Stimulated activated CD8-positive, alpha-beta memory T cell treated with anti-CD3 and anti-CD28 coated beads, Interleukin-4, amount 100 ng/mL, for 48 hours (primary cell): ENCODE measurements at places on chromosomes 1 and 21.
A peak's percentile ranks its signal among the peaks of the same experiment; 100 is the strongest.

- no peak for DNase-seq
Observed at GRCh38 chr1:48760857-48761256, 15.8 kb downstream of the BEND5 start.

GRCh38 chr1:47424336-47424982 lies 8.4 kb downstream of the FOXE3 start:
- no peak for DNase-seq

DNA sequence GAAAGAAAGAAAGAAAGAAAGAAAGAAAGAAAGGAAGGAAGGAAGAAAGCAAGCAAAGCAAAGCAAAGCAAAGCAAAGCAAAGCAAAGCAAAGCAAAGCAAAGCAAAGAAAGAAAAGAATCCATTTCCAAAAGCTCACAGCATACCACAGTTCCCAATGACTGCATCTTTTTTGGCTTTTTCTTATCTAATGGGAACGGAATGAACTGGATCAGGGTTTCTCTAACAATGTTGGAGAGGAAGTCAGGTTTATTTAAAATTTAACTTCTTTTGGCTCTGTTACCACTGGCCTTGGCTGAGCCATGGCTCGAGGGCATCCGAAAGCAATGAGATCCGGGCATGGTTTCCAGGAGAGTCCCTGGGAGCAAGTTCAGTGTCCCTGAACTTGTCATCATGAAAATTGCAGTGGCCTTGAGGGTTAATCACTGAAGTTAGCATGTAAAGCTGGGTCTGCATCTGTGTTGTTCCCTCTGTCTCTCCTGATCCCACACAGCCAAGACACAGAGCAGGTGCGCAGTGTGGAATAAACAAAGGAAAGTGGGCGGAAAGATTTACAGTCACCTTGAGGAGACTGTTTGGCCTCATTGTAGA lies 34.6 kb upstream of the CTPS1 start:
- no peak for DNase-seq

GRCh38 chr1:159964144-159964543 lies 10.1 kb upstream of the SLAMF9 start:
- DNase-seq: no peak

GRCh38 chr1:245645406-245645805 lies 490.6 kb downstream of the KIF26B start:
- DNase-seq: no peak

- no peak for DNase-seq
Observed at GRCh38 chr1:222896630-222897526, 82.0 kb downstream of the DISP1 start.

DNA sequence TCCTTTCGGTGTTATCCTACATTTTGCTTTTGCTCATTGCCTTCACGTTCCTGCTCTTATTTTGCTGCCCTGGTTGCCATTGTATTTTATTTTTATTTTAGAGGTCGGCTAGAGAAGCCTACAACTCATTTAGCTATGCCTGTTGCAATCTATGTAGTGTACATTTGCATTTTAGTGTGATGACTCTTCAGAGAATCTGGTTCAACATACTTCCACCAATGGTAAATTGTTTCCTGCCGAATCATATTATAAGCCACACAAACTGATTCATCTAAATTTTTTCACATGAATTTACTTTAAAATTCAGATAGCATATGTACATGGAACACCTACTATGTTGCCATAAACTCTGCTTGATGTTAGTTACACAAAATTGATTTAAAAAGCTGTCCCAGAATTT lies 1596.9 kb downstream of the PLA2G4A start:
- DNase-seq: no peak

DNA sequence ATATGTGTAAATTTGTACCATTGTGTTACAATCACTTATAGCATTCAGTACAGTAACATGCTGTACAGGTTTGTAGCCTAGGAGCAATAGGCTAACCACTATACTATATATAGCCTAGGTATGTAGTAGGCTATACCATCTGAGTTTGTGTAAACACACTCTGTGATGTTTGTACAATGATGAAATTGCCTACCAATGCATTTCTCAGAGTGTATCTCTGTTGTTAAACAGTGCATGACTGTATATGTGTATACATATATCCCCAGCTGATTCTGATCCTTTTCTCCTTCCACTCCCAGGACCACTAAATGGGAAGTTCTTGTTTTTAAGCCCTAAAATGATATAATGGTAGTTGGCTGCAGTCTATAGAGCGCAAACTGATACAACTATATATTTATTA lies 7.8 kb downstream of the GNPAT start:
- DNase-seq: no peak

- no peak for DNase-seq
Observed at GRCh38 chr1:244989813-244990212, 125.5 kb upstream of the HNRNPU start.

DNA sequence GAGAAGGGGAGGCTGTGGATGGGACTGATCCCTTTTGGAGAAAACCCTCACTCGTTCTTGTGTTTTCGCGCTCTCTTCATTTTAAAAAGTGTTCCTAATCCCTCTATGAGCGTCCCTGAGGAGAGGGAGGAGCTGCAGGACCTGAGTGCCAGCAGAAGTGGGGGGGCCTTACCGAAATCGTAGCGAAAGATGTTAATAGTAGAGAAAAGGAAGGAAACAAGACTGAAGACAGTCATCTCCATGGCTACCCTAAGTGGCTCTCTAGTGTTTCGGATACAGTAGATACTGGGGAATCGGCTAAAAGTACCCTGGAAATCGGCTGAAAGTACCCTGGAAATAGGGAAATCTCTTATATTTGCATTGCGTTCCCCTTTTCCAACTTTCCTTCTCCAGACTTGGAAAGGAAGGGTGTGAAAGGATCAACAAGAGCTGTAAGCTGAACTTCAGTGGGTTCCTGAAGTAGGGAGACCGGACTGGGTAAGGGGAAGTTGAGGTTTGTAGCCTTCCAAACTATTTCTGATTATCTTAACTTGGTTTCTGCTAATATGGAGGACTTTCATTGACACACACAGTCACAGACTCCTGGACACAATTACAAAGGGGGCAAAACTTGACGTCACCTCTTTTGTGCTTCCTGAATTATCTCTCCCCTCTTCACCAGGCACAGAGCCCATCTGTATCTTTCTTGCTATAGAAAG lies 486 bp upstream of the DSTYK start:
- no peak for DNase-seq

DNA sequence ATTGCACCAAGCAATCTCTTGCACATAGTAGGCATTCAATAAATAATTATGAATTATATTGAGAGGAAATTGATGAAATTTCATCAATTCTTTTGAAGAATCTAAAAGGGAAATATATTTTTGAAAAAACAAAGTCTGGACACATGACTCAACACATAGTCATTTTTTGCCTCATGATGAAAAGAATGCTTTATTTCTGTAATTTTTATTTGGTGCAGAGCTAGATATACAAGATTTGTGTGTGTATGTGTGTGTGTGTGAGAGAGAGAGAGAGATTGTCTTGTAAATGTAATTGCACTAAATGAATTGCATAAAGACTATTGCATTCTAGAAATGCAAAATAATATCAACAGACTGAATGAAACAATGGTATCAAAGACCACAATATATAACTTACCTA lies 206.2 kb upstream of the C1orf87 start:
- DNase-seq: no peak

- no peak for DNase-seq
Observed at GRCh38 chr1:208600456-208601190, 356.4 kb upstream of the PLXNA2 start.

GRCh38 chr1:25914074-25914995 lies 8.1 kb upstream of the STMN1 start:
- no peak for DNase-seq

DNA sequence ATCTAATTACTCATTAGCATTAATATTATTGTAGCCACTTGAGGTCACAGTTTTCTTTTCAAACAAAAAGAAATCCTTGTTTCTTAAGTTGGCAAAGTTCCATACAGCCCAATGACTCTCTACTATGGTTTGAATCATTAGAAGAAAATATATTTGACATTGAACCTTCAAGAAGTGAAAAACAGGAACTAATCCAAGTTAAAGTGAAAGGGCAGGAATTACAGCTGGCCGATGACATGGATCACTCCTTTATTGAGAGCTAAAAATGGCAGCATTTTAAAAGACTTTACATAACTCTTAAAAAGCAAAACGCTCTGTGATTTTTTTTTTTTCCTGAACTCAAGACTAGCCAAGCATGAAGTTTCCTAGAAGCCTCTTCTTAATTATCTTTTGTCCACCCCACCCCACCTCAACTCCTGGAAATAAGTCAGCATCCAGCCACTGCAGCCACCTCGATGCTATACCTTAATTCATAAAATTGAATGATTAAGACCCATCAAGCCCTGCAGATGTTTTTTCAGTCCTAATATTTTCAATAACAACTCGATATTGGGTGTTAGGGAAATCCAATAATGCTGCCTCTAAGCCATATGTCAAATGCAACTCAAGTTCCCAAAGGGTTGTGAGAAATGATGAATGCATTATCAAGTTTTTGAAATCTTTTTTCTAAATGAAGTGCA lies 323.1 kb downstream of the HHIPL2 start:
- no peak for DNase-seq

- no peak for DNase-seq
Observed at GRCh38 chr1:234271243-234271606, 102.0 kb upstream of the COA6 start.

GRCh38 chr1:201228011-201228983 lies 37.7 kb downstream of the IGFN1 start:
- no peak for DNase-seq

- peak; percentile 57 for DNase-seq
Observed at GRCh38 chr1:10693497-10694273, 102.8 kb downstream of the CASZ1 start.
